ENCODE measurements at places on chromosomes 12 and 14.

DNA sequence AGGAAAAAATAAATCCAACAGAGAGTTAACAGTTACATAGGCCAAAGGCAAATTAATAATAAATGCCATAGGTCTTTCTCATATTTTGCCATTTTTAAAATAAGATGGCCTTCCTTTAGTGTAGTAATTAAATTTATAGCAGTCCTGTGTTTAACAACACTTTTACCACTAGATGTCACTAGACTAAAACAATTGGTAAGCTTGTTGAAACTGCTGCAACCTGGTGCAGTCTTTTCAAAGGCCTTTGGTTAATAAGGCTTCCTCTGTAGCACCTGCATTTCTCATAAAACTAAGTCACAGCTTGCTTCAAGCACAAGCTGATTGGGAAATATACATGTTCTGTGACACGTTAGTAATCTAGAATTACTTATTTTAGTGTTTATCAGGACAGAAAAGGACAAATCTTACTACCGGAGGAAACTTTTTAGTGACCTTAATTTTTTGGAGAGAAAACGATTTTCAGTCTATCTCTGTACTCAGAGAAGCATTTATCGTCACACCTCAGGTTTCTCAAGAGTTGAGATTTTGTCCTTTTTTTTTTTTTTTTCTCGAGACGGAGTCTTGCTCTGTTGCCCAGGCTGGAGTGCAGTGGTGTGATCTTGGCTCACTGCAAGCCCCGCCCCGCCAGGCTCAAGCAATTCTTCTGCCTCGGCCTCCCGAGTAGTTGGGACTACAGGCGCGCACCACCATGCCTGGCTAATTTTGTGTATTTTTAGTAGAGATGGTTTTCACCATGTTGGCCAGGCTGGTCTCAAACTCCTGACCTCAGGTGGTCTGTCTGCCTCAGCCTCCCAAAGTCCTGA, 20.0 kb downstream of the BORCS5 start:
- DNase-seq = no peak

DNA sequence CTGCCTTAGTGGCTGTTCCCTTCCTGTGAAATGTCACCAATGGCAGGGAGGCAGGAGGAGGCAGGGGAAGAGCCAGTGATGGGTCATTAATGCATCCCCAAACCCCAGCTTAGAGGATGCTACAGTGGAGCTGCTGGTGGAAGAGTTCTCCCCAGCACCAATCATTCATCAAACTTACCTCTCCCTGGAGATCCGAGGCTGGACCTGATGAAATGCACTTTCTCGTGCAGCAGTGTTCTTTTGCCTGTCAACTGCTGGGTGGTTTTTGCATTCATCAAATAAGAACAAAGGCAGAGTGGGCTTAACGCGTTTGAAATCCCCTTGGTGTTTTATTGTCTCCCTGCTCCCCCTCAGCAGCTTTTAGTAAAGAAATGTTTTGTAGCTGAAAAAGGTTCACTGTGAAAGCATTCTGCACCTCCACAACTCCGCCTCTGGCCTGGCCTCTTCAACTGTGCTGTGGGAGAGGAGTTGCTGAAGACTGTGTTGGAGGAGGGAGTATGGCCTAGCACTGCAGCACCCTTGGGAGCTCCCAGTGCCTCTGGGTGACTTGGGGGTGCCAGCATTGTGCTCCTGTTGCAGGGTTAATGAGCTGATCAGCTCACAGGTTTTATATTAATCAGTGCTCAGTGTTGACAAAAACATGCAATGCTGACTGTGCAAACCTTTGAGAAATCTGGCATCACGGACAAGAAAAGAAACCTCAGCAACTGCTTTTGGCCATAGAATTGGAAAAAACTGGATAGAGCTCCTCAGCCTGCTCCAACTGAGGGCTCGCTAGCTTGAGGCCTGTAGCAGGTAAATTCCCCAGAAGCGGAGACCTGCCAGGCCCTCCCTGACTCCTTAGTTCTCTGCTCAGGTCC, 14.4 kb downstream of the TSPAN9 start:
- DNase-seq = no peak

GRCh38 chr14:63611078-63611477, 30.6 kb downstream of the WDR89 start:
- DNase-seq = no peak

- no peak for DNase-seq
These were observed 222.4 kb upstream of the AMIGO2 start for GRCh38 chr12:47302111-47302671.

DNA sequence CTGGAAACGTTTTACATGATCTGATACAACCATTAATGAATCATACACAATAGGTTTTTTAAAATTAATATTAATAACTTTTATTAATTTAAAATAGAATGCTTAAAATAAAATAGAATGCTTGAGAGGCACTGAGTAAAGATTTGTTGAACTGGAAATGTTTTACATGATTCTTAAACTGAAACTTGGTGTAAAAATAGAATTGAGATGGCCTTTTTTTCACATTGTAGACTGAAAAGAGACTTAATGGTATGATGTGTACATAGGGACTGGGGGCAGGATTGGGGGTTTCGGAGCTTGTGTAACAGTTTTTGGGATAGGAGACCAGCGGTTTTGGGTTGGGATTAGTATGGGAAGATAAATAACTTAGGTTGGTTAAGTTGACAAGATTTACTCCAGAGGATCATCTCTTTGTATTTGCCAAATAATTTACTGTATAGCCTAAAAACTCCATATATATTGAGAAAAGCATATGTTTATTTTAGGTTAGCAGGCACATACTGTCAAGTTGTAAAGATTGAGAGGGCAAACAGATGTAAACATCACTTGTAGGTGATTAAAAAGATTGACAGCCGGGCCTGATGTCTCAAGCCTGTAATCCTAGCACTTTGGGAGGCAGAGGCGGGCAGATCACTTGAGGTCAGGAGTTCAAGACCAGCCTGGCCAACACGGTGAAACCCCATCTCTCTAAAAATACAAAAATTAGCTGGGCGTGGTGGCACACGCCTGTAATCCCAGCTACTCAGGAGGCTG, 2.0 kb upstream of the ZNF410 start:
- DNase-seq = no peak

DNA sequence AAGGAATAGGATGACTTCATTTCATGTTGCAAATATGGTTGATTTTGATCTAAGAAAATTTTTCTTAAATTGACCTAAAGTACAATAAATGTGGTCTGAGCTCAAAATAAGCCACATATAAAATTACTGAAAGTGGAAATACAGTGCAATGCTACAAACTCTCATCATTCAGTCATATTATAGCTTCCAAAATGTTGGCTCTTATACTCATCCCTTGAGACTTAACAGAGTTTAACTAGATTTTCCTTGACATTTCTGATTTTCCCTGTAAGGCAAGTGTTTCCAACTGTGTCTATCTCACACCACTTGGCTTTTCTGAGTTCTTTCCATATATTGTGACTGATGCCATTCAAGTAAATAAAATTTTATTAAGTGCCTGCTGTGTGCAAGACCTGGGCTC, 123.7 kb upstream of the NTF3 start:
- DNase-seq = no peak

GRCh38 chr14:98926801-98927200, 345.2 kb downstream of the BCL11B start:
- no peak for DNase-seq

DNA sequence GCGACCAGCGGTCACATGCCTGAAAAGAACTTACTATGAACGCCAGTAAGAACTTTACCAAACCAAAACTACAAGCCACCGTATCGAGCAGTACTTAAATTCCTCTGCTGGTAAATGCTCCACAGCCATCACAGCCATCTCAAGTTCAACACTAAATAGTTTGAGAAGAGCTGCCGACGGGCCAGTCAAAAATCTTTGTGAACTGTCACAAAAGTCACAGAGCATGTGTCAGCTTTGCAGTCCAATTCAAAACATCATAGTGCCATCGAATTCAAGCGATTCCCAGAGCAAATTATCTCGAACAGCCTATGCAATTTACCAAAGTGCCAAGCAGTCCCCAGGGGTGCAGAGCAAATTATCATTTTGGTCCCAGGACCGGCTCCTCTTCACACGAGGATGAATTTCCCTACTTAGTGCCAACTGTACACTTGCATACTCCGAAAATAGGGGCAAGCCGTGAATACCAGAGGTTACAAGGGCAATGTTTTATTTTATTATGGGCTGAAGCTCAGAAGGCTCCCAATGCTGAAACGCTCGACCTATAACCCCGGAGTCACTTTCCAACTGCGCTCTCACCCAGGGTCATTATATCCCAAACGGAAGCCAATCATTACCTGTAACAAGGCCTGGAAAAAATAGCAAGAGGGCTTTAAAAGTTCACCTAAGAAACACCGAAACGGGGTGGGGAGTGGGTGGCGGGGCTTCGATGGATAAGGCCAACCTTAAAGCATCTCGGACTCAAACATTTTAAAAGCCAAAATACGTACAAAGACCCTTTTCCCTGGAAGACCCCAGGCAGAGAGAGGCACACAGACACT, 1.1 kb downstream of the LRP6 start:
- peak; percentile 29 for DNase-seq

DNA sequence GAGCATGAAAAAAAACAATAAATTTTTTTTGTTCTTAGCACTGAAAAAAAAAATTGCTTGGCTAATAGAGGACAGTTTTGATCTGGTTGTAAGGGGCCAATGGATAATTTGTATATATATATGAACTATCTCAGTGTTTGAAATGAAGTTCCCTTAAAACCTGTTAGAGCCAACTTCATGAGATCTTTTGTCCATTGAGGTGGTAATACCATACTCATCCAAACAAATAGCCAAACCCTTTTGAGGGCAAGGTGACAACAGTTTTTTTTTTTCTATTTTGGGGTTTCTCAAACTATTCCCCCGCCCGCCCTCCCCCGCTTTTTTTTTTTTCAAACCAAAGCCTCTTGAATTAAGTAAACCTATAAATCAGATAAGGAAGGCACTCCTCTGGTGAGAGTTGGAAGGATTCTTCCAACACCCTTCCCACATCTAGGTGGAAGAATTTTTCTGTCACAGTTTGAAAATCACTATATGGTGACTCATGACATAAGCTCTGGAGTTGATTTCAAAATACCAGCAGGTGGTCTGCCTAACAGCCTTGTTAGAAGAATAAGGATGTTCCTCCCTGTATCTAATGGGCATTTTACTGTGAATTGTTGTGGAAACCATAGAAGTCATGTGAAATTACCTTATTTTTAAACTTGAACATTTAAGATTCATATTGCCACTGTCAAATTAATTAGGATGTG, 10.2 kb downstream of the ARHGAP5 start:
- no peak for DNase-seq

DNA sequence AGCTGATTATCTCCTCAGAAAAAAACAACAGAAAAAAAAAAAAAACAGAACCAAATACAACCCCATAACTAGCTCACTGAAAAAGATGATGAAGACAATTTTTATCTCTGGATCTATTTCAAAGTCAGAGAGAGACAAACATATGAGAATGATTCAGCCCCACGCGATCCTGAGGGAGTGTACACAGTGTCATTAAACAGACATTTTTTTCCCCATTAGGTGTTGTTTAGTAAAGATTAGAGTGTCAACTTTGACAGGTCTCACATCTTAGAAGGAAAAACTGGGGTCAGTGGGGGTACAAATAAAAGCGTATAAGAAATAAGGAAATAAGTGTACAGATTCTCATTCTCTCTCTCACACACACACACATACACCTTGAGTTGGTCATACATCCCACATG, 635.4 kb downstream of the NRXN3 start:
- no peak for DNase-seq

- no peak for DNase-seq
These were observed 4.8 kb downstream of the ARHGAP9 start for GRCh38 chr12:57474862-57475261.

GRCh38 chr14:55160989-55161388, 30.4 kb downstream of the DLGAP5 start:
- DNase-seq = no peak

DNA sequence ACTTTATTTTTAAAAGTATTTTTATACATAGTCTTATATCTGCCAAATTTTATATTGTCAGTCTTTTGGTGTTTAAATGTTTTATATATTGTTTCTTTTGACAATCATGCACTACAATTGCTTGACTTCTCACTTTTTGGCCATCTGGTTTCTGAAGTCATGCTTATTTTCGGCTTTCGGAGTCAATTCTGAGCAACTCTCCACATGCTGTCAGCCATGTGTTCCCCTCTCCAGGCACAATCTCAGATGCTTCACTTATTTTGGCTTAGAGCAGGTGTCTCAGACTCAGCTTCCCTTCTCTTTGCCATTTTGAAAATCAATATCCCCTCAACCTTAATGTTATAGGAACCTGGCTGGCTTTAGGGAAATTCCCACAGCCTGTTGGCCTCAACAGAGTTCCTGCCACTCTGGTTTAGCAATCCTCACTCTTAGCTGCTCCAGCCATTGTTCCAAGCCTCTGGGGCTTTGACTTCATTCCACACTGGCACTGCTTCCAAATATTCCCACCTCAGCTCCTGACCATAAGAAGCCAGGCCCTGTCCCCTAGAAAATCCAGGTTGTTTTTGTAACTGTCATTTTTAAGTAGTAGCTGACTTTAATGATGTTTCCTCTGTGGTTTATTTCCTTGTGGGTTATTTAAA, 125.5 kb upstream of the FAR2 start:
- DNase-seq = no peak

DNA sequence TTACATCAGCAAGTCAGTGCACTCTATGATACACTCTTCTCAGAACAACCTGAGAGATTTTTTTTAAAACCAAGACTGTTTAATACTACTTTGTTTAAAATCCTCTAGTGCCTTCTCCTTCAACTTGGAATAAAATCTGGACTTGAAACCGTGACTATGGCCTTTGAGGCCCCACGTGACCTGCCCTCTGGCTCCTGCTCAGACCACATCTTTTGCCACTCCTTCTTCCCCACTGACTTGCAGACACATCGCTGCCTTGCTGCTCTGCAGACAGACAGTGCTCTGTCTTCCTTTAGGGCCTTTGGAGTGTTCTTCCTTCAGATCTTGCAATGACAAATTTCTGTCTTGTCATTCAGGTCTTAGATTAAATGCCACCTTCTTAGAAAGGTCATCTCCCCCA, 48.5 kb downstream of the TTC8 start:
- DNase-seq = no peak

DNA sequence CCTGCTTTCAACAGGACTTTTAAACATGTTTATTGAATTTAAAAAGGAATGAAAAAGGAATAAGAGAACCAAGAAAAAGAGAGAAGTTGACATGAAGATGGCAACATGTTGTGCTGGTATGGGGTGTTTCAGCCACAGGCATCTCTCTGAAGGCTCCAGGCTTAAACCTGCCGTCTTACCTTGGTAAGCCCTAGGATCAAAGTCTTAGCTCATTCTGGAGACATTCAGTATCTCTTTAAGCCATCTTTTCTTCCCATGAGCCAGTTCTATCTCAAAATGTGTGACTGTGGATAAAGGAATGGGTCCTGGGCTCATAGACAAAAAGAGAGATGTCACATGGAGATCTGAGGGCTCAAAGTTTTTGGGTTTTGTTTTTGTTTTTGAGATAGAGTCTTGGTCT, 1.6 kb upstream of the TFCP2 start:
- DNase-seq = no peak

DNA sequence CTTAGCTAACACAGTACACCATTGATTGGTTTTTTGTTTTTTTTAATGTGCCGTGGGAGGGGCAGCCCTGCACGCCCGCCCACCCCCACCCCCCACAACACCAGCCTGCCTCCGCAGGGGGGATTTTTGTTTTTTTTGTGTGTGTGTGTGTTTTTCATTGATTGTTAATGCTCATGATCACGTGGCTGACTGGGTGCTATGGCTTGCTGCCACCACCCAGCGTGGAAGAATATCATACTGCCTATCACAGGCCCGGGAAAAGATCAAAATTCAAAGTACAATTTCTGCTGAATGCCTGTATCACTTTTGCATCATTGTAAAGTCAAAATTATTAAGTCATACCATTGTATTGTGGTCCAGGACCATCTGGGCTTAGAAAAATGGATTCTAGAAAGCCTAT, 8.3 kb downstream of the RESF1 start:
- DNase-seq = no peak
